Activated CD4-positive, alpha-beta T cell treated with anti-CD3 and anti-CD28 coated beads, Interleukin-2, amount 10 ng/mL, durations not matched to agents 7 days and 5 days (primary cell): ENCODE measurements at places on chromosomes 4 and X. TPM values are rescaled to one million over a fixed set of nuclear protein-coding genes. Genes with fewer than 3 reads are reported as not detected.

- H3K27me3 ChIP-seq = no peaks in the 10 kb centered on the region
- no peak overlapping the region for H3K4me3 ChIP-seq
- no peak for DNase-seq
- H3K27ac ChIP-seq = no peak overlapping the region
Measured at GRCh38 chr4:134539729-134540231, 338.2 kb upstream of the PABPC4L start.

Gene NRK
- not detected for total RNA-seq

Gene ETDB
- not detected for total RNA-seq

- H3K27ac ChIP-seq = peak overlapping the region; percentile 83
- peaks cover 13% of the 10 kb centered on the region for H3K27me3 ChIP-seq
- peaks cover 19% of the 10 kb centered on the region for H3K4me1 ChIP-seq
- DNase-seq = no peak
- no peak overlapping the region for H3K4me3 ChIP-seq
Measured at GRCh38 chr4:154616287-154616686, 3.8 kb upstream of the FGG start.

- DNase-seq = peak; percentile 11
- no peak overlapping the region for H3K27ac ChIP-seq
- H3K36me3 ChIP-seq = no peaks in the 10 kb centered on the region
- peaks cover 8% of the 10 kb centered on the region for H3K4me1 ChIP-seq
- H3K27me3 ChIP-seq = peaks cover 12% of the 10 kb centered on the region
- no peak overlapping the region for H3K4me3 ChIP-seq
Measured at GRCh38 chr4:70651864-70652506, 14.3 kb downstream of the JCHAIN start.

DNA sequence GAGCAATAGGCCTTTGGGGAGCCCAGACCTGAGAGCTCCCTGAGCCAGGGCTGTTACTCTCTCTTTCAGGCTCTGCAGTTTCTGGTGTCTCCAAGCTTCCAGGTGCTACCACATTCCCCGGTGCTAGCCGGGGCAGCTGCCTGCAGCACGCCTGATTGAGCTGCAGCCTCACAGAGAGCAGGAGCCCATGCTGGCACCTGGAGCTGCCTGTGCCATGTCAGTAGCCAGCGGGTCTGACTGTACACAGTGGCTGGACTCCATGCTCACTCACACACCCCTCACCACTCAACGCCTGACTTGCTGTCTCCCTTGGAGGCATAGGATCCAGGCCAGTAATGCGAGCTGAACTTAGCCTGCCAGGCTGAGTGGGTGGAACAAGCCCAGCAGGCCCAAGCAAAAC is 800.4 kb upstream of the AGA start:
- no peak overlapping the region for H3K27ac ChIP-seq
- no peak for DNase-seq
- no peak overlapping the region for H3K4me3 ChIP-seq
- H3K27me3 ChIP-seq = no peaks in the 10 kb centered on the region
- H3K36me3 ChIP-seq = no peaks in the 10 kb centered on the region

DNA sequence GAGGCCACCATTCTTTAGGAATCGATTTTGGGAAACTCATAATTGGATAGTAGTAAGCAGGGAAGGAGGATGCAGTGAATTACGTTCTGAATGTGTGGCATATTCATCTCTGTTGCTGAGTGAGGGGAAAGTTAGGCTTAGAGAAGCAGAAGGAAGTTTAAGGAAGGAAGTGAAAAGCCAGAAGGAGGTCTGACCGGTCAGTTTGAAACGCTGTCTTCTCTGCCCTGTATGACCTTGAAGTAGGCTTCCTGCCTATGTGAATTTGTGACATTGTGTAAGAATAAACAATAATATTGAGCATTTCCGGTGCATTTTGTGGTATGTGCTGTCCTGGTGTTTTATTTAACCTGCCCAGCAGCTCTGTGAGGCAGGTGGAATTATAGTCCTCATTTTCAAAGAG is 67.3 kb downstream of the PDLIM5 start:
- H3K27me3 ChIP-seq = no peaks in the 10 kb centered on the region
- no peak overlapping the region for H3K4me3 ChIP-seq
- no peak overlapping the region for H3K27ac ChIP-seq
- DNase-seq = no peak

Gene WNK3
- 0.15 TPM for total RNA-seq

Gene ASMTL
- total RNA-seq = 33.9 TPM

Gene PABPC5
- total RNA-seq = not detected

Gene CHST7
- total RNA-seq = 8.4 TPM

- no peaks in the 10 kb centered on the region for H3K27me3 ChIP-seq
- H3K4me3 ChIP-seq = no peak overlapping the region
- peaks cover 13% of the 10 kb centered on the region for H3K4me1 ChIP-seq
- peaks cover 5% of the 10 kb centered on the region for H3K36me3 ChIP-seq
- DNase-seq = peak; percentile 55
Measured at GRCh38 chr4:169566021-169566818, 46.2 kb downstream of the NEK1 start.

DNA sequence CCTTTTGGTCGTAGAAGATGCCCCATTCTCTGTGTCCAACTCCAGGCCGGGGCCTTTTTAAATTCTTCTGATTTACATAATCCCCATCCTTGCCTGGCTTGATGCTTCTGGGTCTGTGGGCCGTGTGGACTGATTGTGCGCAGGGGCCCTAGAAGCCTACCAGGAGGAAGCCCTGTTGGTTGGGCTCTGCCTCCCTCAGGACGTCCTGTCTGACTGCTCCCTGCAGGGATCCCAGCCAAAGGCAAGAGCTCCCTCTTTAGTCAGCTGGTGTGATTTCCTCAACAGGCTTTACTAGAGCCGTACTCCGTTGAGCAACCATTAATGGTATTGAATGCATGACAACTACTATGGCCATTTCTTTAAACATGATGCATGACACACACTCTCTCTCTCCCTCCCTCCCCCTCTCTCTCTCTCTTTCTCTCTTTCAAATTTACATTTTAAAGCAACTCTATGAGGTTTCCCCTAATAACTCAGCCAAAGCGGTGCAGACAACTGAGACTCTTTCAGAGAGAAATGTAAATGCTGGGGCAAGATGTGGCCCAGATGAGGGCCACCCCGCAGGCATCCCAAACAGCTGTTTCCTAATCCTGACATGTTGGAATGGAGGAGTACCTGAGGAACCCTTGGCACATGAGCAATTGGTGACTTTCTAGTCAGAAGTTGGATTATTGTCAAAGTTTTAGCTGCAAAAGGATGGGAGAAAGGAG is 117.3 kb downstream of the DRD5 start:
- H3K4me1 ChIP-seq = no peaks in the 10 kb centered on the region
- no peaks in the 10 kb centered on the region for H3K36me3 ChIP-seq
- no peak overlapping the region for H3K4me3 ChIP-seq
- no peak for DNase-seq
- peaks cover 8% of the 10 kb centered on the region for H3K27me3 ChIP-seq
- no peak overlapping the region for H3K27ac ChIP-seq

Gene PRAF2
- 24.7 TPM for total RNA-seq

DNA sequence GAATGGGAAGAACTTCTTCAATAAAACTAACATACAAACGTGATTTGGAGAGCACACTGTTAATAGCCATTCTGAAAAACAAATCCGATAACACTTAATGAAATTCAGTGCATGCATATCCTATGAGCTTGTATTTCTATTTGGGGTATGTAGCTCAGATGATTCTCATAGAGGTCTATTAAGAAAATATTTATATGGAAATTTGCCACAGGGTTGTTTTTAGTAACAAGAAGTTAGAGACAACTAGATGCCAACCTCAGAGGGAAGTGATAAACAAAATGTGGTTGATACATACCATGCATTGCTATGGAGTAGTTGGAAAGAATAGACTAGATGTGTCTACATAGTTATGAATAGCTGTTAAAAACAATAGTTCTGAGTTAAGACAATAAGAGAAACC is 395.8 kb upstream of the MAGEB18 start:
- DNase-seq = no peak
- H3K4me1 ChIP-seq = no peaks in the 10 kb centered on the region
- no peaks in the 10 kb centered on the region for H3K27me3 ChIP-seq
- H3K27ac ChIP-seq = no peak overlapping the region
- H3K36me3 ChIP-seq = no peaks in the 10 kb centered on the region

Gene NAP1L3
- 1.1 TPM for total RNA-seq

- H3K4me1 ChIP-seq = no peaks in the 10 kb centered on the region
- no peaks in the 10 kb centered on the region for H3K36me3 ChIP-seq
- no peak overlapping the region for H3K4me3 ChIP-seq
- peaks cover 9% of the 10 kb centered on the region for H3K27me3 ChIP-seq
- DNase-seq = no peak
- H3K27ac ChIP-seq = no peak overlapping the region
Measured at GRCh38 chr4:76822303-76822702, 75.6 kb downstream of the SOWAHB start.

- H3K27me3 ChIP-seq = no peaks in the 10 kb centered on the region
- peaks cover 16% of the 10 kb centered on the region for H3K36me3 ChIP-seq
- H3K27ac ChIP-seq = peak overlapping the region; percentile 90
- peak; percentile 57 for DNase-seq
- H3K4me3 ChIP-seq = peak overlapping the region; percentile 76
Measured at GRCh38 chr4:8435656-8436121, 4.8 kb downstream of the ACOX3 start.

GRCh38 chr4:23023121-23023520 is 330.4 kb downstream of the GBA3 start:
- H3K4me1 ChIP-seq = no peaks in the 10 kb centered on the region
- H3K27me3 ChIP-seq = no peaks in the 10 kb centered on the region
- DNase-seq = no peak
- no peak overlapping the region for H3K27ac ChIP-seq
- H3K36me3 ChIP-seq = no peaks in the 10 kb centered on the region

GRCh38 chr4:25253071-25253445 is 19.2 kb downstream of the PI4K2B start:
- H3K27ac ChIP-seq = no peak overlapping the region
- DNase-seq = no peak
- peaks cover 25% of the 10 kb centered on the region for H3K36me3 ChIP-seq

Gene ARX
- not detected for total RNA-seq

- no peak overlapping the region for H3K27ac ChIP-seq
- H3K27me3 ChIP-seq = peaks cover 71% of the 10 kb centered on the region
Measured at GRCh38 chrX:626745-627509, 3.7 kb upstream of the SHOX start.

DNA sequence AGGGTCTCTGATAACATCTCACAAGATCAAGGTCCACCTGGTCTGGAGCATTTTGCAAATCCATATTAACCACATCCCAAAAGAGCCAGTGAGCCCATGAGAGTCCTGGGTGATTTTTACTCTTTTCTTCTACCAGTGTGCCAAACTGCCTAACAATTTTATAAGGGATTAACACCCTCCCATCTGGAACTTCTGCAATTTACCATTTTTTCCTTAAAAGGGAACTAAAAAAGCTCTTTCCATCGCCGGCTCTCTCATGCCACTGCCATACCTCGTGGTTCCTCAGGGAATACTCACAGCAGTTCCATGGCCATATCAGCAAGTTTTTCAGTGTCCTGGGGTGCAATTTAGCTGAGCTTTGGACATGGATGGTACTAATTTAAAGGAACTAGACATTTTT is 55.7 kb downstream of the SEPSECS start:
- H3K36me3 ChIP-seq = peaks cover 3% of the 10 kb centered on the region
- H3K27me3 ChIP-seq = peaks cover 1% of the 10 kb centered on the region
- peaks cover 4% of the 10 kb centered on the region for H3K4me1 ChIP-seq
- H3K4me3 ChIP-seq = no peak overlapping the region
- no peak for DNase-seq

Gene CPE
- total RNA-seq = not detected

GRCh38 chrX:110135618-110136017 is 132.7 kb downstream of the TMEM164 start:
- H3K4me3 ChIP-seq = no peak overlapping the region
- peaks cover 2% of the 10 kb centered on the region for H3K4me1 ChIP-seq
- no peak overlapping the region for H3K27ac ChIP-seq
- peaks cover 3% of the 10 kb centered on the region for H3K36me3 ChIP-seq
- DNase-seq = no peak

- peak overlapping the region; percentile 82 for H3K27ac ChIP-seq
- peak overlapping the region; percentile 95 for H3K4me3 ChIP-seq
- H3K27me3 ChIP-seq = peaks cover 10% of the 10 kb centered on the region
- peaks cover 68% of the 10 kb centered on the region for H3K4me1 ChIP-seq
- no peak for DNase-seq
Measured at GRCh38 chr4:38665551-38666411, 1.8 kb downstream of the KLF3 start.

Gene BEND2
- total RNA-seq = not detected

DNA sequence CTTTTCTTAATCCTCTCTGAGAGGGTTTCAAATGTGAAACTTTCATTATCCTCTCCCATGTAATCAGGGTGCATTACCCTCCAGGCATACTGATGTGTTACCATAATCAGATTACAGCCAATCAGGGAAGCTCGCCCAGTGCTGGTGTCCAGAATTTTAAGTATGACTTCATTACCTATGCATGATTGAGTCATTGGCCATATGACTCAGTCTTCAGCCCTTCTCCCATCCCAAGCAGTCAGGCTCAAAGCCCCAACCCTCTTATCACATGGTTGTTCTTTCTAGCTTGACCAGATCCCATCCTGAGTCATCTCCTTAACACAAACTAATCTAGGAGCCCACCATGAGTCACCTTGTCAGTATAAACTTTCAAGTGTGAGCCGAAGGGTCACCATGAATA is 1668.1 kb upstream of the AGA start:
- H3K36me3 ChIP-seq = no peaks in the 10 kb centered on the region
- no peak overlapping the region for H3K4me3 ChIP-seq
- no peaks in the 10 kb centered on the region for H3K4me1 ChIP-seq

- no peaks in the 10 kb centered on the region for H3K27me3 ChIP-seq
- no peaks in the 10 kb centered on the region for H3K4me1 ChIP-seq
- no peak for DNase-seq
- no peak overlapping the region for H3K27ac ChIP-seq
- no peak overlapping the region for H3K4me3 ChIP-seq
Measured at GRCh38 chr4:143294310-143294709, 42.4 kb upstream of the GAB1 start.

Gene ANXA10
- not detected for total RNA-seq

GRCh38 chrX:13029887-13030771 is 14.3 kb downstream of the FAM9C start:
- peak overlapping the region; percentile 10 for H3K4me3 ChIP-seq
- peaks cover 10% of the 10 kb centered on the region for H3K36me3 ChIP-seq
- no peak for DNase-seq
- no peaks in the 10 kb centered on the region for H3K27me3 ChIP-seq

- no peak overlapping the region for H3K4me3 ChIP-seq
- no peaks in the 10 kb centered on the region for H3K4me1 ChIP-seq
- no peaks in the 10 kb centered on the region for H3K27me3 ChIP-seq
- H3K36me3 ChIP-seq = no peaks in the 10 kb centered on the region
- no peak overlapping the region for H3K27ac ChIP-seq
- no peak for DNase-seq
Measured at GRCh38 chr4:172514801-172515200, 653.8 kb upstream of the GALNT7 start.
